ENCODE measurements at places on chromosomes 13 and 19.

- DNase-seq: no peak
Measured at GRCh38 chr13:84136582-84136981, 254.3 kb upstream of the SLITRK1 start.

DNA sequence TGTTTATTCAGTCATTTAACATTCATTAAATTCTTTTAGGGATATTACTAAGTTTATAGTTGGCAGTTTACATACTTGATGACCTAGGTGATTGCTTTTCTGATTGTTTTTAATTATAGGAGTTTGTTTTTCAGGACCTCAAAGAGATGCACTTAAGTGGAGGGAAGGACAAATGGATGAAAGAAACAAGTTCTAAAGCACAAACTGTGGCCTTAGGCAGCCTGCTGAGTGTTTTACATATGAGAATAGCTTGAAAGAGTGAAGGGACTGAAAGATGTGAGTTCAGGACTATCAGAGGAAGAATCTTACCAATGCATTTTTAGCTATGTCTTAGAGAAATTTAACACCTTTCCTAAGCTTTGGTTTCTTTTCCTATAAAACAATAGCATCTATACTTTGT is 402.6 kb downstream of the KLF12 start:
- DNase-seq: no peak

GRCh38 chr13:87851410-87851809 is 180.2 kb downstream of the SLITRK5 start:
- DNase-seq: no peak

GRCh38 chr13:43464578-43465264 is 322.1 kb downstream of the ENOX1 start:
- no peak for DNase-seq

DNA sequence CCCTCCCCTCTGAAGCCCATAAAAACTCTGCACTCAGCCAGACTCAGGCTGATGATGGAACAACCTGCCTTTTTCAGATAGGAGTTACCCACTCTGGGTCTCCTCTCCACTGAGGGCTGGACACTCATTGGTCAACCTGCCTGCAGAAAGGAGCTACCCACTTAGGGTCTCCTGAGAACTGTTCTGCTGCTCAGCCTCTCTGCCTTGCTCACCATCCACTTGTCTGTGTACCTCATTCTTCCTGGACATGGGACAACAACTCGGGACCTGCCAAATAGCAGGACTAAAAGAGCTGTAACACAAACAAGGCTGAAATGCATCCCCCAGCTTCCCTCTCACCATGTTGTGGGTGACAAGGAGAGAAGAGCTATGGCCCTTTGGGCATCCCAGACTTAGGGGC is 18.4 kb upstream of the RCBTB2 start:
- no peak for DNase-seq

GRCh38 chr19:41939861-41940730 is 11.8 kb upstream of the ERFL start:
- no peak for DNase-seq

GRCh38 chr13:96033220-96034015 is 19.8 kb downstream of the UGGT2 start:
- no peak for DNase-seq

- DNase-seq: peak; percentile 87
Measured at GRCh38 chr19:35164418-35164817, 9.9 kb downstream of the FXYD5 start.

GRCh38 chr19:14479975-14480699 is 5.0 kb upstream of the PTGER1 start:
- peak; percentile 38 for DNase-seq

GRCh38 chr19:12825254-12826131 is 8.9 kb downstream of the RTBDN start:
- peak; percentile 50 for DNase-seq

- DNase-seq: no peak
Measured at GRCh38 chr13:39815345-39816111, 160.1 kb downstream of the COG6 start.

GRCh38 chr13:88000239-88000638 is 329.1 kb downstream of the SLITRK5 start:
- DNase-seq: no peak

All from Calu3 (cell line).